ENCODE measurements at places on chromosomes 4 and X. TPM values are rescaled to one million over a fixed set of nuclear protein-coding genes. Genes with fewer than 3 reads are reported as not detected.

Gene PAK3
- total RNA-seq: 0.84 TPM

Gene UGT2B17
- 769 TPM for total RNA-seq

Gene SERPINA7
- total RNA-seq: not detected

Gene DIAPH2
- total RNA-seq: 31.5 TPM

Gene FGFBP2
- total RNA-seq: 0.75 TPM

DNA sequence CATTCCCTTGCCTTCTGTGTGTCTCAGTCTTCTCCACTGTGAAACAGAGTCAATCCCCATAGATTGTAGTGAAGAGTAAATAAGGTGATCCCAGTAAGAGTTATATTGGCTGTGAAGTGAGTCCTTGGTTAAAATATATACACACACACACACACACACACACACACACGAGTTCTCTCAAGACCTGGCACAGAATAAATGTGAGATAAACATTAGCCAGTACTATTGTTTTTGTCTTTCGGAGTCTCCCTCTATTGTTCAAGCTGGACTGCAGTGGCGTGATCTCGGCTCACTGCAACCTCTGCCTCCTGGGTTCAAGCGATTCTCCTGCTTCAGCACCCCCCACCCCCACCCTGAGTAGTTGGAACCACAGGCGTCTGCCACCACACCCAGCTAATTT is 44.8 kb upstream of the FAM156A start:
- DNase-seq: no peak

- DNase-seq: no peak
Observed at GRCh38 chr4:46594661-46595060, 204.7 kb upstream of the GABRA2 start.

Data from left colon (tissue), 2 donors.